ENCODE measurements at places on chromosomes 3 and 15. TPM values are rescaled to one million over a fixed set of nuclear protein-coding genes. Genes with fewer than 3 reads are reported as not detected.
A peak's percentile ranks its signal among the peaks of the same experiment; 100 is the strongest.

- peak; percentile 44 for DNase-seq
These were observed 30.9 kb downstream of the HES1 start for GRCh38 chr3:194166682-194167479.

The CFAP91 gene
- total RNA-seq, result 4.9 TPM

The TAGLN3 gene
- 8.2 TPM for total RNA-seq

- DNase-seq, result no peak
These were observed 28.1 kb downstream of the CHST2 start for GRCh38 chr3:143147707-143148106.

- no peak for DNase-seq
These were observed 8.1 kb upstream of the MUC13 start for GRCh38 chr3:124942613-124943012.

GRCh38 chr3:15405448-15406050, 21.8 kb downstream of the METTL6 start:
- peak; percentile 80 for DNase-seq

DNA sequence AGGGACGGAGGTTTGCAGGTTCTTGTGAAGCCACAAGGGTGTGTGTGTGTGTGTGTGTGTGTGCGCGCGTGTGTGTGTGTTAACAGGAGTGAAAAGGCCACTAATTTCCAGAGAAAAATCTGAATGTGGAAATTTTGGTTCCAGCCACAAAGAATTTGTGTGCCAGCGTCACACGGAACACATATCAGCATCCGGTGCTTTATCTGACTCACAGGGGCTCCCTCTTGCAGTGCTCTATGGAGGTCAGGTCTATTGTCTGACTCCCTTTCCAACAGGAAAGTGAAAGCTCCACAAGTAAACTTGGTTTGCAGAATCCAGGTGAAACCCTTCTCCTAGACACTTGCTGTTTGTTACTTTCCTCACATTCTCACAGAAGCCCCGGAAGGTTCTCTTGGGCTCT, 6.2 kb downstream of the CLDN11 start:
- no peak for DNase-seq

DNA sequence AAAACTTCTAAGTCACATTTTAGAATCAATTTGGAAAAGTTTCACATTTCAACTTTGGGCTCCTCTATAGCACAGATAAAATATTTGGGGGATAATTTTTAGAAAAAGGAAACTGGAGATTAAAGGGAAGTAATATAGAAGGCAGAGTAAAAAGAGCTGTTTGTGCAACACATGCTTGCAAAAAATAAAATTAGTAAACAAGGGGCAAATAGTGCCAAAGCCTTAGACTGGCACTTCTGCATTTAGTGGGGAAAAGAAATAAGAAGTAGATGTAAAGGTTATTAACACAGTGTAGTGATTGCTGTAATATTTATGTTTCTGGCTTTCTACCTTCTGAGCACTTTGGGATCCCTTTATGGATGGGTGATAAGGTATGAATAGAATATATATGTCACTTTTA, 246.6 kb downstream of the CBLB start:
- no peak for DNase-seq

DNA sequence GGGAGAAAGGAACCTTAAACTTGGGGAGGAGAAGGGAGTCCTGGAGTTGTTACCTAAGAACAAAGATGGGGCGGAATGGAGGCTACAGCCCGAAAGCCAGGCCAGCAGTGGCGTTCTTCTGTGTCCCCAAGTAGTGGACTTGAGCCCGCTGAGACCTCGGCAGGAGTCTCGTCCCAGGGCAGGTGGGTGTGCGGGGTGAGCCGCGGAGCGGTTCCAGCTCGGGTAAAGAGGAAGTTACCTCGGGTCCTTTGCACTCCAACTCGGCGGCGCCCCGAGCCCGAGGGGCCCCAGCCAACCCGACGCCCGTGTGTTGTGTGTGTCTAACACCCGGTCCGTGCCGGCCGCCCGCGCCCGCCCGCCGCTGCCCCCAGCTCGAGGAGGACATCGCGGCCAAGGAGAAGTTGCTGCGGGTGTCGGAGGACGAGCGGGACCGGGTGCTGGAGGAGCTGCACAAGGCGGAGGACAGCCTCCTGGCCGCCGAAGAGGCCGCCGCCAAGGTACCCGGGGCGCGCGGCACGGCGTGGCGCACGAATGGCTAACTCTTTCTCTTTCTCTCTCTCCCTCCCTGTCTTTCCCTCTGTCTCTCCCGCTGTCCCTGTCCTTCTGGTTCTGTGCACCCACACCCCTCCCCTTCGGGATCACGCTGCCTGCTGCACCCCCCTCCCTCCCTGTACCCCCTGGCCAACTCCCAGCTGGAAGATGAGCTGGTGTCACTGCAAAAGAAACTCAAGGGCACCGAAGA, 959 bp downstream of the TPM1 start:
- DNase-seq, result no peak

GRCh38 chr3:45153658-45154437, 7.7 kb upstream of the CDCP1 start:
- no peak for DNase-seq

GRCh38 chr15:67784090-67784781, 41.1 kb upstream of the SKOR1 start:
- DNase-seq, result no peak

GRCh38 chr3:71122641-71123040, 460.9 kb downstream of the FOXP1 start:
- no peak for DNase-seq

- no peak for DNase-seq
These were observed 329.5 kb upstream of the AZI2 start for GRCh38 chr3:28678086-28678485.

- DNase-seq, result no peak
These were observed 257.5 kb upstream of the LRTM1 start for GRCh38 chr3:55185380-55185779.

DNA sequence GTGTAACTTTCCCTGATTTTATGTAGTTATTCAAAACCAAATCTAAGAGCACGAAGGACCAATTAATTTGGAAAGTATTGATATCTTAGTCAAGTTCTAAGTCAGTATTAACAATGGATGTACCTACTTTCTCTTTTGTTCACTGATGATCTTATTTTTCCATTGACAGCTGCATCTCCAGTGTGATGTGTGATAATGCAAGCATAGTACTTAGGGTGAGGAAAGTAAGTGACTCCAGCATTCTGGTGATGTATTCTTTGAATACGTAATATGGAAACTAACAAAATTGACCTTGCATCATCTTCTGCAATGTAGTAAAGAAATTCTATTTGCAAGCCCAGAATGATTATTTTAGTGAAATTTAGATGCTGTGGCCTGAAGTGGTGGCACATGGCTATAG, 22.4 kb downstream of the FBXW12 start:
- DNase-seq, result no peak

DNA sequence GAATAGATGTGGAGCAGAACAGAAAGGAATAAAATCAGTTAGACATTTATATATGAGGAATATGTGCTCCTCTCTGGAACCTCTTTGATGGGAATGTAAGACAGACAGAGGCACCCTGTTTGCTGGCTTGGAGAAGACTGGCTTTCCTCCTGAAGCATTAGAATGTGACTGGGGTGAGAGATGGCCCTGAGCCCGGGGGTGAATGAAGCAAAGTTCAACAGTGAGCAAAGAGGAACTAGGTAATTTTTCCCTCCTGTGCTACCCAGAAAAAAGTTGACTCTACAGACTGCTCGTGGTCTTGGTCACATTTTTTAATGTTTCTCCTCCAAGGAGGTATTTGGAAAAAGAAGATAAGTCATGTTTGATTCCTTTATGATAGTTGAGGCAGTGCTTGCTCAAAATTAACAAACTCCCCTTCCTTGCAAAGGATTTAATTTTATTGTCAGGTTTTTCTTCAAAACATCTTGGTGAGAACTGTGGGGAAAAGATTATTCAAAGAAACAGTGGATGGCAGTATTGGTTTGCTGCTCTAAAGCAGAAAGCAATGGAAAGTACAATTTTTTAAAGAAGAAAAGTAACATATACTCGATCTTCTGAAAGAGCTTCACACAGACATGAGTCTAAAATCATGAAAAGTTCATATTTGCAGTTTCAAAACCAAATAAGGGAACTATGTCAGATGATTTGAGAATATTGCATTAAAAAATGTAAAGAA, 370.4 kb upstream of the CDIN1 start:
- no peak for DNase-seq

GRCh38 chr3:94460931-94461330, 398.1 kb downstream of the NSUN3 start:
- DNase-seq, result no peak

The KLF15 gene
- 14.0 TPM for total RNA-seq

DNA sequence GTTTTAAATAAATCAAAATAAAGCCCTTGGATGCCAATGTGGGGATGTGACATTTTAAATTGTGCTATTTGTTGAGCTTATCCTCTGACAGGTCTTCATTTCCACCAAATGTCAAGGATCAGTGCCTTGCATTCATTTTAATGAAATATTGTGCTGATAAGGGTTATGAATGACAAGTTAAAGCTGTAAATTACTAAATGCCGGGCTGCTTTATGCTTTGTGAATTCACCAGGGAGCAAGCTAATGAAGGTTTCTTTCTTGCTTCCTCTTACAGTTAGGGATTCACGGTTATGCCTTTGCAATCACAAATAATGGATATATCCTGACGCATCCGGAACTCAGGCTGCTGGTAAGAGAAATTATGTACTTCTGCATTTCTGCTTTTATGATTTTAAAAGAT, 81.7 kb downstream of the LRTM1 start:
- no peak for DNase-seq

- DNase-seq, result no peak
These were observed 47.0 kb downstream of the PSMD6 start for GRCh38 chr3:63976161-63976871.

- no peak for DNase-seq
These were observed 3.2 kb downstream of the CD276 start for GRCh38 chr15:73687351-73687750.

DNA sequence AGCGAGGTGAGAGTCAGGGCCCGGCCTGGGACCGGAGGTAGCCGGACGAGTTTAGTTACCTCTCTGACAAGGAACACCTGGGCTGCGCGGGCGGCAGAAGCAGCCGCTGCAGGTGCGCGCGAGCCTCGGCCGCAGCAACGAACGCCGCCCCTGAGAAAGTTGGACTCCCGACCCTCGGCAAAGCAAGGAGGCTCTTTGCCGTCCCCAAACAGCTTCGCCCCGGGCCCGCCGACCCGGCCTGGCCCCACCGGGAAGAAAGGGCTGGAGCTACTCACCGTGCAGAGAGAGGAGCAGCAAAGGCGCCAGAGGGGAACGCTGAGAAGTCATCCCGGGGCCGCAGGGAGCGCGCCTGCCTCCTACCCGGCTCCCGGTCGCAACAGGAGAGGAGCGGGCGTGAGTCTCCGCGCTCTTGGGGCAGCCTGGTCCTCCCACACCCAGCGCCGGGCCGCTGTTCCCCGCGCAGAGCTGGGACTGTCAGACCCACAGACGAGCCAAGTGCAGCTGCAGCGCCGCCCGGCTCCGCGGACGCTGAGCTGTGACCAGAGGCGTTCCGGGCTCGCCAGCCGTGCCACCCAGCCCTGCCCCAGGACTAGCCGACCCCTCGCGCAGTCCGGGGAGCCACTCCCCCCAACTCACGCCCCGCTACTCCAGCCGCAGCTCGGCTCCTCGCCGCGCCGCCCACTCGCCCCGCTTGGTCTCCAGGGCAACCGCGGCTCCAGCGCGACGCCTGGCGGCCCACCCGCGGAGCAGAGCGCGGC, at the start of gene IGSF11:
TSS of gene IGSF11 (minus strand) at position 591 of the 758 bp plus-strand sequence. CDS start at position 327, 264 bp downstream.
- peak; percentile 92 for DNase-seq

GRCh38 chr3:123818921-123819429, 65.2 kb downstream of the MYLK start:
- no peak for DNase-seq

DNA sequence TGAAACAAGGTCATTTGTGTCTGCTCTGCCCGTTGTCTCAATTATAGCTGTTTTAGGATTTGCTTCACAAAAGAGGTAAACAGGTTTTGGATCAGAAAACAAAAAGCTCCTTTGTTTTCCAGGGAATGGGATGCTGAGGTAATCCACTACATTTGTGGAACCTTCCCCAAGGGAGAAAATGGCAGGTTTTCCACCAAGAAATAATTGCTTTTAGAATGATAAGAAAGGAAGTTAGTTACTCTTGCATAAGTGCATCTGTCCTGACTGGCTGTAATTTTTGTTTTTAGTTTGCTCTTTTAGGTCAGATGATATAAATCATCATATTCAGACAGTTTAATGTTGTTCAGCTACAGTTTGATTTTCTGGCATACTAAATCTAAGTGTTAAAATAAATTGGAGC, 198.5 kb upstream of the COL8A1 start:
- DNase-seq, result peak; percentile 41

DNA sequence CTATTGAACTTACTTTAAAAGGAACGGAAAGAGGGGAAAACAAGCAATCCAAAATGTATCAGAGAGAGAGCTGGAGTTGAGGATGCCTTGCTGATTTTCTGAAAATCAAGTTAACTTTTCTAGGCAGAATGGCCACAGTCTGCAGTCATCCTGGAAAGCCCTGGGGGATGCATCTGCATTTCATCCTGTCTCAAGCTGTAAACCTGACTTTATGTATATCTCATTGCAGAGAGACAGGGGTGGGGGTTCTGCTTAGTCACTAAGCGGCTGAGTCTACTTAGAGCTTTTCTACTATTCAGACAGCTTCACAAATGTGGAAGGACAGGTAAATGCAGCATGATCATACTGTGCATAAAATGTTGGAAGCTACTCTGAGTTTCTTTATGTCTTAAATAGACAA, 41.4 kb downstream of the MRPS25 start:
- no peak for DNase-seq

GRCh38 chr15:29924750-29925149, 102.5 kb upstream of the TJP1 start:
- peak; percentile 97 for DNase-seq

DNA sequence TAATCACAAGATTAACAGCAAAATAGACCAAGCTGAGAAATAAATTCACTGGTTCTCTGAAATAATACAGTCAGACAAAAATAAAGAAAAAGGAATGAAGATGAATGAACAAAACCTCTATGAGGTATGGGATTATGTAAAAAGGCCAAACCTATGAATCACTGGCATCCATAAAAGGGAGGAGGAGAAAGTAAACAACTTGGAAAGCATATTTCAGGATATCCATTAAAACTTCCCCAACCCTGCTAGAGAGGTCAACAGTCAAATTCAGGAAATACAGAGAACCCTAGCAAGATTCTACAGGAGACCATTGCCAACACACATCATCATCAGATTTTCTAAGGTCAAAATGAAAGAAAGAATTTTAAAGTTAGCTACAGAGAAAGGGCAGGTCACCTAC, 649.7 kb upstream of the CBLB start:
- DNase-seq, result no peak

The PHLDB2 gene
- total RNA-seq, result 35.3 TPM

GRCh38 chr3:180070925-180071324, 34.2 kb upstream of the PEX5L start:
- no peak for DNase-seq

All from GM23338 (cell line).